ENCODE measurements at places on chromosomes 1 and 21. TPM values are rescaled to one million over a fixed set of nuclear protein-coding genes. Genes with fewer than 3 reads are reported as not detected.
A peak's percentile ranks its signal among the peaks of the same experiment; 100 is the strongest.

The BCL2L15 gene
- polyA plus RNA-seq, result 0.91 TPM

DNA sequence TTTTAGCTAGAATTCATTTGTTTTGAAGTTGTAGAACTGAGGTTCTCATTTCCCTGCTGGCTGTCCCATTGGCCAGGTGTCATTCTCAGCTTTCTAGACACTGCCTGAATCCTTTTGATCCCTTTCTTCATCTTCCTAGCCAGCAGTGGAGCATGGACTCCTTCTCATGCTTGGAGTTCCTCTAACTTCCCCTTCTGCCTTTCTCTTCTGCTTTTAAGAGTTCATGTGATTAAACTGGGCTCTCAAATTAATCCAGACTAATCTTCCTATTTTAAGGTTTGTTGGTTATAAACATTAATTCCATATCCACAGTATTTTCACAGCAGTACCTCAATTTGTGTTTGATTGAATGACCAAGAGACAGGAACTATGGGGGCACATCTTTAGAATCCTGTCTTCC lies 52.3 kb downstream of the ADAMTS5 start:
- DNase-seq, result no peak

The PLA2G2F gene
- not detected for polyA plus RNA-seq

- DNase-seq, result no peak
Observed at GRCh38 chr1:54157401-54157800, 4.6 kb upstream of the CDCP2 start.

- no peak for DNase-seq
Observed at GRCh38 chr21:34889320-34889675, 159.8 kb downstream of the RUNX1 start.

DNA sequence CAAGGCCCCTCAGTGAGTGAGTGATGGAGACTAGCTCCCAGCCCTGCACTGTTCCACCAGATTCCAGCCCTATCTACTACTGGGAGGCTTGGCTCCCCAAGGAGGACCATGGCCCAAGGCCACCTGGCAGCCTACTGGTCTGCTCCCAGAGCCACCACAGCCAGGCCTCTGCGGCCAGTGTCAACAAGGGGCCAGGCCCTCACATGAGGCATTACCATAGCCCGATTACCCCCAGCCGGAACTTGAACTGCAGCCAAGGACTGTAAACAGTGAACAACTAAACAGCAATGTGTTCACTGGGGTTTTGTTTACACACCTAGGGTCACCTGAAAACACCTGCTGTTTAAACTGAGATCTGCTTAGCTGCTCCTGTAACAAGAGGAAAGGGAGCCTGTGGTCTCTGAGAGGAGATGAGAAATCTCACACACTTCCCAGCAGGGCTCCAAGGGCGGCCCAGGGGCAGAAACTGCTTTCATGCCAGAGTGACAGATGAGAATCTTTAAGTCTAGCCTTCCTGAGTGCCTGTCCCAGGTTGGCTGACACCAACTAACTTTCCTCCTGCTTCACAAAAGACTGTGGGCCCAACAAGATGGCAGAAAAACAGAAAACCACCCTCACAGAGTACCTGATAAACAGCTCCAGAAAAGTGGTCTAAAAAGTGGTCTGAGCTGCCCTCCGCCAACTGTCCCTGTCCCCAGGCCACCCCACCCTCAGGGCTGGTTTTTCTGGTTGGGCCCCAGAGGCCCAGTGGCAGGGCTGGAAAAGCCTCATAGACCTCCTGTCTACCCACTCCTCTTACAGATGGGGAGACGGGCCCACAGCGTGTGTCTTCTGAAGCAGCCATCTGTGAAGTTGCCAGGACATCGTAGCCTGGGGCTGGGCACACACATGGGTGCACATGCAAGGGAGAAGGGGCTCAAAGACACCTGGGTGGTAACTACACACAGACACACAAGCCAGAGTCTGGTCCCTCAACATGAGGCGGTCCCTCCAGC lies 28.8 kb downstream of the MEF2D start:
- DNase-seq, result no peak

DNA sequence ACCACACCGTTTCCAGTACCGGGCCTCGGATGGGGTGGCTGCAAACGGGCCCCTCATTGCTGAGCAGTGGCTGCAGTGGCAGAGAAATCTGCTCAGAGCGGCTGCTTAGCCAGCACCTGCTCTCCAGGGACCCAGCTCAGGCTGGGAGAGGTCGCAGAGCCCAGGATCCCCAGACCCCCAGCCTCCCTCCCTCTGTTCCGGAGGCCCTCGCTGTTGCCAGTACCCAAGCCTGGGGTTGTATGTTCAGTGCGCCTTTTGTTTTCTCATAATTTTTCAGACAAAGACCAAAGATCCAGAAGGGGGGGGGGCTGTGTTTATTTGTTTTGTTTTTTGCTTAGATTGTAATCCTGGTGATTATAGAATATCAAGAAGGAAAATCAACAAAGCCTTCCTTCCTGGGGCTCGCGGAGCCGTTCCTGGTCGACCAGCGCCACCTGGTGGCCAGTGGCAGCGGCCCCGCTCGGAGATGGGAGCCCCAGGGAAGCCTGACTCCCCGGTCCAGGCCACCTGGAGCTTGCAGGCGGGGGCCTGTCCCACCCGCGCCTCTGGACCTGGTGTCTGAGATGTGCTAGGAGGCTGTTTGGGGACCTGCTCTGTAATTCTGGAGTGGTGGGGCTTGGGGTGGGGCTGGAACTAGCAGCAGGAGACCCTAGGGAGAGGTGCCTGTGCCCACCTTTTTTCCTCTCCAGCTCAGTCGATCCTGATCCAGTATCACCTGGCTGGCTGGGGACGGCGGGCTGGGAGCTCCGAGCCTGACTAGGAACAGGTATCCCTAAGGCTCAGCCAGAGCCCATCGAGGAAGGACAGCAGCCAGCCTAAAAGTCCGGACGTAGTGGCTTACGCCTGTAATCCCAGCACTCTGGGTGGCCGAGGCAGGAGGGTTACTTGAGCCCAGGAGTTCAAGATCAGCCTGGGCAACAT lies 123.9 kb upstream of the VAMP3 start:
- peak; percentile 48 for DNase-seq

The MYOCOS gene
- polyA plus RNA-seq, result 0.27 TPM

DNA sequence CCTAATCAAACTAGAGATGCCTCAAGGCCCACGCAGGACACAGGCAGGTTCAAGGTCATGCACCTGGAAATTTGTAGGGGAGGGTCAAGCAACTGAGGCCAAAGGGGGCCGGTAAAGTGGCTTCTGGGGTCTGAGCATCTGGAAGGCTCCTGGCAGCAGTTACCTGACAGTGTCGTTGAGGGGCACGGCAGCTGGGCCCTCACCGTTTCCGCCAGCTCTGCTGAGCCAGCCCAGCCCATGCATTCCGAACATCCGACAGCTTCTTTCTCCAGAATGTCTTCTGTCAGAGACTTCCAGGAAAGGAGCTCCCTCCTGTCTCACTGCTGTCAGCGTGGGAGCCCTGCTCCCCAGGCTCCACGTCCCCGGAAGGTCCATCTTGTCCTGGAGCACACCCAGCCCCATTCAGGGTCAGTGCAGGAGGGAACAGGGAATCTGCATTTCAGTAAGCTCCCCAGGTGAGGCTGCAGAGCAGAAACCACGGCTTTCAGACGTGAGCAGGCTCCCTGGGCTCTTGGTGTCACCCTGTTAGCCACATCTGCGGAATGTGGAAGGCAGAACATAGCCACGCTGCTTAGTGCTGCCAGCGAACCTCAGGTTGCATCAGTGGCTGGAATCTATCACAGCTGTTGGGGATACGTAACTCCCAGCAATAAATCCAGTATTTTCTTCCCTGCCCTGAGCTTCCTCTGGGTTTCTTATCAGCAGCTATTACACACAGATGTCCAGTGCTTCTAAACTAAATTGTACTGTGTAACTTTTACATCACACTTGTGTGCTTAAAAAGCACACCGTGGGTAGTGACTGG lies 36.3 kb upstream of the FAM3B start:
- no peak for DNase-seq

GRCh38 chr1:6503884-6504602 lies 12.6 kb upstream of the PLEKHG5 start:
- no peak for DNase-seq

GRCh38 chr1:227953022-227953412 lies 5.3 kb upstream of the WNT9A start:
- DNase-seq, result no peak

DNA sequence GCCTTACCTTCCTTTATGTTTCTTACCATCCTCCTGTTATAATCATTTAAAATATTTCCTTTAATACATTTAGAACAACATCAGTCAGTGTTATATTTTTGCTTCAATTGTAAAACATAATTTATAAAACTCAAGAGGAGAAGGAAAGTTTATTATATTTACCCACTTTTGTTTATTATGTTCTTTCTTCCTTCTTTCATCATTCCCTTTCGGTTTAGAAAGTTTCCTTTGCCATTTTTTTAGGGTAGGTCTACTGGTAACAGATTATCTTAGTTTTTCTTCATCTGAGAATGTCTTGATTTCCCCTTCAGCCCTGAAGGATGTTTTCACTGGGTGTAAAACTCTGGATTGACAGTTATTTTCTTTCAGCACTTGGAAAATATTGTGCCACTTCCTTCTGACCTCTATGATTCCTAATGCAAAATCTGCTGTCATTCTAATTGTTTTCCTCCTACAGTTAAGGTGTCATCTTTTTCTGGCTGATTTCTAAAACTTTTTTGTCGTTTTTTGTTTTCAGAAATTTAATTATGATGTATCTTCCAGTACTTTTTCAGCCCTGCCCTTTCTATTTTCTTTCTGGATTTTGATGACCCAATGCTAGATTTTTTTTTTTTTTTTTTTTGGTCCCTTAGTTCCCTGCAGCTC lies 25.0 kb downstream of the PTPN22 start:
- no peak for DNase-seq

The MROH9 gene
- 1.2 TPM for polyA plus RNA-seq

GRCh38 chr1:154608397-154609270 lies 648 bp upstream of the ADAR start:
- peak; percentile 68 for DNase-seq

The TIMM17A gene
- 52.7 TPM for polyA plus RNA-seq

GRCh38 chr1:235675152-235675890 lies 25.7 kb upstream of the GNG4 start:
- no peak for DNase-seq

- DNase-seq, result no peak
Observed at GRCh38 chr1:3902111-3902511, 2.0 kb upstream of the C1orf174 start.
